ENCODE measurements at places on chromosomes 12 and 14. TPM values are rescaled to one million over a fixed set of nuclear protein-coding genes. Genes with fewer than 3 reads are reported as not detected.

- H3K27ac ChIP-seq, result no peak overlapping the region
- H3K4me3 ChIP-seq, result peak overlapping the region; percentile 76
- peaks cover 18% of the 10 kb centered on the region for H3K4me1 ChIP-seq
- H3K27me3 ChIP-seq, result no peaks in the 10 kb centered on the region
- no peak for DNase-seq
- H3K36me3 ChIP-seq, result no peaks in the 10 kb centered on the region
These were observed 763 bp upstream of the PHETA1 start for GRCh38 chr12:111369496-111370220.

GRCh38 chr14:95193081-95193480 is 35.8 kb upstream of the DICER1 start:
- DNase-seq, result no peak
- peaks cover 5% of the 10 kb centered on the region for H3K36me3 ChIP-seq
- no peak overlapping the region for H3K4me3 ChIP-seq

GRCh38 chr14:93073910-93074769 is 41.6 kb downstream of the ITPK1 start:
- no peaks in the 10 kb centered on the region for H3K27me3 ChIP-seq
- peaks cover 13% of the 10 kb centered on the region for H3K36me3 ChIP-seq
- H3K27ac ChIP-seq, result no peak overlapping the region
- H3K4me3 ChIP-seq, result no peak overlapping the region

DNA sequence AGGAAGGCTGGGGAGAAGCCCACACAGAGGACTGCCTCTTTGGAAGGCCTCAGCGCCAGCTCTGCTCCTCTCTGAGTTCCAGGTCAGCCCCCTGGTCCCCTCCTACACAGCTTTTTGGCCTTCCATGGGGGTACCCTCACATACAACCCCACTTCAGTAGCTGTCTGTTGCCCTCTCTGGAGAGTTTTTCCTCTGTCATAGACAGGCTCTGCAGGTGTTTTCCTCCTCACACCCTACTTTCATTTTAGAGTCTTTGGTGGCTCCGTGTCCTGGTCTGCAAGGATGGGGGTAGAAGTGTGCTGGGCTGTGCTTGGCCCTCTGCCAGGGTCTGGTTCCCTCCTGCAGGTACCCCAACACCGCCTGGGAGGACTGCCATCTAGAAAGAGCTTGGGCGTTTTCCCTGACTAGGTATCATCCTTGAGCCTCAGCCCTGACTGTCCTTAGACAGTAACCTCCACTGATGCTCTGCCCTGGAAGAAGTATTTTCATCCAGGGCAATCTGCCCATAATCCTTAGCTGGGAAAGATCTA is 15.1 kb downstream of the ZDHHC22 start:
- DNase-seq, result no peak
- peaks cover 29% of the 10 kb centered on the region for H3K4me1 ChIP-seq
- H3K36me3 ChIP-seq, result no peaks in the 10 kb centered on the region
- peaks cover 23% of the 10 kb centered on the region for H3K27me3 ChIP-seq

MGST1 gene
- polyA plus RNA-seq, result 160 TPM

PLEKHD1 gene
- polyA plus RNA-seq, result 0.01 TPM

DNA sequence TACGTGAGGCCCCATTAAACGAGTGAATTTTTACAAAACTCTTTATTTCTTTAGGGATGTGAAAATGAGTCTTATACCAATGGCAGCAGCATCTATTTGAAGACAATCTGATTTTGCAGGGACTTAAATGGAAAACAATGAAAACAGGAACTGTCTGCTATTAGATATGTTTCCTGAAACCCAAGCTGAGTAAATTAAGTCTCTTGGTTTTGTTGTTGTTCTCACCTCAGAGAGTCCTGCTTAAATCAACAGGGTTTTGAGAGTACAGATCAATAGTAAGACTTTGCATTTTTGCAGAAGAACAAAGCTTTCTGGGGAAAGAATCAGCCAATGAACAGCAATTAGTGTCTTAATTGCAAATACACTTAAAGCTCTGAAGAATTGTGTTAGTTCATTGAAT is 39.1 kb upstream of the LGR5 start:
- no peak overlapping the region for H3K4me3 ChIP-seq
- H3K36me3 ChIP-seq, result no peaks in the 10 kb centered on the region
- H3K4me1 ChIP-seq, result no peaks in the 10 kb centered on the region

- no peak overlapping the region for H3K27ac ChIP-seq
- no peak for DNase-seq
- no peaks in the 10 kb centered on the region for H3K4me1 ChIP-seq
- H3K27me3 ChIP-seq, result no peaks in the 10 kb centered on the region
- H3K36me3 ChIP-seq, result no peaks in the 10 kb centered on the region
These were observed 48.7 kb upstream of the ABCC9 start for GRCh38 chr12:21989819-21990412.

DNA sequence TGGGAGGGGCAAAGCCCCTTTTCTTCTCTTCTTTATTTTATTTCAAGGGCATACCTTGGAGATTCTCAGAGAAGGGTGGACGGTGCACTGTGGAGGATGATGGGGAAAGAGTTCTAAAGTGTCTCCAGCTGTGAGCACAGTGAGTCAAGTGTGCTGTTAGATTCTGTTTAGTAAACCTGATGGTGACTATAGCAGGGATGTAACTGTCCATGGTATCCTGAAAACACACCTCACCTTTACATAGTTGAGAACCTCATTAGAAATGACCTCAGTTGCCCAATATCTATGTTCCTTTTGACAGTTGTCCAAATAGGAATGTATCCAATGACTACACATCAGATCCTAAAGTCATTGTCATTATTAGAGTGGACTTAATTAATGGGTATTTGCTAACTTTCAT is 38.0 kb downstream of the CNTN1 start:
- no peaks in the 10 kb centered on the region for H3K27me3 ChIP-seq
- peaks cover 4% of the 10 kb centered on the region for H3K4me1 ChIP-seq
- H3K27ac ChIP-seq, result no peak overlapping the region
- DNase-seq, result no peak
- H3K4me3 ChIP-seq, result no peak overlapping the region
- H3K36me3 ChIP-seq, result no peaks in the 10 kb centered on the region

GRCh38 chr14:94059998-94060397 is 21.0 kb downstream of the DDX24 start:
- no peaks in the 10 kb centered on the region for H3K27me3 ChIP-seq
- H3K4me3 ChIP-seq, result no peak overlapping the region
- DNase-seq, result no peak
- H3K27ac ChIP-seq, result no peak overlapping the region
- H3K4me1 ChIP-seq, result peaks cover 16% of the 10 kb centered on the region

GRCh38 chr14:75319021-75319420 is 40.4 kb downstream of the FOS start:
- H3K27me3 ChIP-seq, result peaks cover 4% of the 10 kb centered on the region
- no peak overlapping the region for H3K4me3 ChIP-seq
- no peak for DNase-seq
- H3K4me1 ChIP-seq, result no peaks in the 10 kb centered on the region

AKAP3 gene
- 0.95 TPM for polyA plus RNA-seq

DNA sequence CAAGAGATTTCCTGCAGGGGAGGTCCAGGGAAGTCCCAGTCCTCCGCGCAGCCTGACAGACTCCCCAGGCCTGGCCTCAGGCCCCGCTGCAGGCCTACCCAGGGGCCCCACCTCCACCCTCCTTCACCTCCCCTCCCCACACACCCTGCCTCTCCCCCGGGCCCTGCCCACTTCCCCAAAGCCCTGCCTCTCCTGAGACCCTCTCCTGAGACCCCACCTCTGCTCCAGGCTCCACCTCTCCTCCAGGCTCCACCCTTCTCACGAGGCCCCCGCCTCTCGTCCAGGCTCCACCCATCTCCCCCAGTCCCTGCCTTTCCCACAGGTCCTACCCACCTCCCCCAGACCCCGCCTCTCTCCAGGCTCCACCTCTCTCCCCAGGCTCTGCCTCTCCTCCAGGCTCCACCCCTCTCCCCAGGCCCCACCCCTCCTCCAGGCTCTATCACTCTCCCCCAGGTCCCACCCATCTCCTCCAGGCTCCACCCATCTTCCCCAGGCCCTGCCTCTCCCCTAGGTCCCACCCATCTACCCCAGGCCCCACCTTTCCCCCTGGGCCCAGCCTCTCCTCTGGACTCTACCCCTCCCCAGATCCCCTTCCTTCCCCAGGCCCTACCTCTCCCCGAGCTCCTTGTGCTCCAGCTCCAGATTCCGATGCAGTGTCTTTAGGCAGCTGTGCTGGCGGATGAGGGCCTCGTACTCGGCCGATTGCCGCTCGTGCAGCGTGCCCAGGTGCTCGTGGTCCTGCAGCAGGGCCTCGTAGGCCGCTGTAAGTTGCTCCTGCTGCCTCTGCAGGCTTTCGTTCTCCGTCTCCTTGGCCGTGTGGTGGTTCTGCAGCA is 58.8 kb upstream of the GPR68 start:
- no peak for DNase-seq
- no peaks in the 10 kb centered on the region for H3K27me3 ChIP-seq
- no peaks in the 10 kb centered on the region for H3K4me1 ChIP-seq
- H3K27ac ChIP-seq, result no peak overlapping the region
- no peaks in the 10 kb centered on the region for H3K36me3 ChIP-seq

MANSC4 gene
- polyA plus RNA-seq, result 0.59 TPM

FGF6 gene
- polyA plus RNA-seq, result not detected

DNA sequence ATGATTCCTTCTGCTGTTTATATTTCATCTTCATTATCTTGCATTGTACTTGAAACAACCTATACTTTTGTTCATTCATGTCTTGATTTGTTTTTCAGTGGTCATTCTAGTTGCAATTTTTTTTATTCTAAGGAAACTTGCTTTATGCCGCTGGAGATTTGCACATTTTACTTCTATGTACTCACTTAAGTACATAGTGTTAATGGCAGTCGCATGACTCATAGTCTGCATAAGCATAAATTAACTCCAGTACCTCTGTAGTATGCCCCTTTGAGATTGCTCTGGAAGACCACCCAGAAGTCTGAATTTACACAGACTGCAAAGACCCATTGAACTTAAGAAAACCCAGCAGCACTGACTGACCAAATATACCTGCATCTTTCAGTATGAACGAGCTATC is 77.0 kb downstream of the MSRB3 start:
- no peaks in the 10 kb centered on the region for H3K36me3 ChIP-seq
- peaks cover 2% of the 10 kb centered on the region for H3K4me1 ChIP-seq
- no peak overlapping the region for H3K4me3 ChIP-seq

GRCh38 chr14:28308734-28309133 is 457.9 kb upstream of the FOXG1 start:
- H3K27me3 ChIP-seq, result no peaks in the 10 kb centered on the region
- no peaks in the 10 kb centered on the region for H3K36me3 ChIP-seq
- no peak overlapping the region for H3K27ac ChIP-seq
- H3K4me1 ChIP-seq, result no peaks in the 10 kb centered on the region
- H3K4me3 ChIP-seq, result no peak overlapping the region

SLC25A47 gene
- not detected for polyA plus RNA-seq

DTD2 gene
- 13.1 TPM for polyA plus RNA-seq

DNA sequence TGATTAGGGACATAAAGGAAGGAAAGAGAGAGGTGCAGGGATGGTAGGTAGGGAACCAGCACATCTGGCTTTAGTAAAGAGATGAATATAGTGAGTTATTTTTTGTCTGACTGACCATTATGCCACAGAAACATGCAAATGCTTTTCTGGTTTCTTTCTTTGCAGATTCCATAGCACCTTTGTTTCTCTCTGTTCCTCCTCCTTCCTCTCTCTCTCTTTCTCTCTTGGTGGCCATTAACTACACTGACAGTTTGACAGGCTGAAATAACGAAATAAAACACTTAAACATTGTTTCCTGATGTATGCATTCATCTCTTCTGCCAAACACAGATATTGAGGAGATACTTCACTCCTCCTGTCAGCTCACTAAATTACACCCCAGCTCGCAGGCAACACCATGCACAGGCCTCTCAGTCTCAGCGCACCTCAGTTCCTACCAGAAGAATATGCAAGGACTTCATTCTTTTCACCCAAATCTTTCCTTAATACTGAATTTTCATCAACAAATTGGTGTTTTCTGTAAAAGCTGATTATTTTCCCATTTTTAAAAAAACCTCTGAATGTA is 406.9 kb upstream of the SOX5 start:
- no peak overlapping the region for H3K27ac ChIP-seq
- DNase-seq, result no peak
- H3K27me3 ChIP-seq, result no peaks in the 10 kb centered on the region

HOXC5 gene
- polyA plus RNA-seq, result 0.18 TPM

- DNase-seq, result no peak
- H3K4me3 ChIP-seq, result peak overlapping the region; percentile 53
- peaks cover 7% of the 10 kb centered on the region for H3K4me1 ChIP-seq
- no peaks in the 10 kb centered on the region for H3K27me3 ChIP-seq
- H3K36me3 ChIP-seq, result no peaks in the 10 kb centered on the region
These were observed 22.7 kb upstream of the SRGAP1 start for GRCh38 chr12:63821781-63822251.

GRCh38 chr14:95465936-95466335 is 50.5 kb downstream of the SYNE3 start:
- H3K36me3 ChIP-seq, result no peaks in the 10 kb centered on the region
- no peak for DNase-seq
- peaks cover 6% of the 10 kb centered on the region for H3K27me3 ChIP-seq
- peaks cover 5% of the 10 kb centered on the region for H3K4me1 ChIP-seq
- no peak overlapping the region for H3K27ac ChIP-seq
- no peak overlapping the region for H3K4me3 ChIP-seq

- H3K27ac ChIP-seq, result no peak overlapping the region
- peaks cover 10% of the 10 kb centered on the region for H3K4me1 ChIP-seq
- H3K4me3 ChIP-seq, result no peak overlapping the region
These were observed 47.9 kb downstream of the PPP1R12A start for GRCh38 chr12:79886917-79887519.

DNA sequence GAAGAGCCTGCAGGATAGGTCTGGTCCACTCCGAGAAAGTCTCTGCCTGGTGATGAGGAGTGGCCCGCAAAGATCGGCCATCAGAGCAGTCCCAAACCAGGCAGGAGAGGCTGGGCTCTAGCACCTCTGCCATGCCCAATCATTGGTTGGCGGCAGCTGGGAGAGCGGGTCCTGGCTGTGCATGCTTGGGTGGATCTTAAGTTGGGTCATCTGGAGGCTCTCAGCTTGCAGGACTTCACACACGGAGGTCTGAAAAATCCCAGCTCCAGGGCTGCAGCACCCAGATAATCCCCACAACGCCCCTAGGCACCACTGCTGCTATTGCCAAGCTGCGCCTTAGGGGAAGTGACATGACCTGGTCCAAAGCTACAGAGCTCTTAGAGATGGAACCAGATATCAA is 766.7 kb upstream of the TBX3 start:
- H3K36me3 ChIP-seq, result no peaks in the 10 kb centered on the region
- H3K27ac ChIP-seq, result no peak overlapping the region
- DNase-seq, result no peak
- H3K27me3 ChIP-seq, result peaks cover 15% of the 10 kb centered on the region

KRT3 gene
- 0.36 TPM for polyA plus RNA-seq

SIRT4 gene
- polyA plus RNA-seq, result 1.7 TPM

DNA sequence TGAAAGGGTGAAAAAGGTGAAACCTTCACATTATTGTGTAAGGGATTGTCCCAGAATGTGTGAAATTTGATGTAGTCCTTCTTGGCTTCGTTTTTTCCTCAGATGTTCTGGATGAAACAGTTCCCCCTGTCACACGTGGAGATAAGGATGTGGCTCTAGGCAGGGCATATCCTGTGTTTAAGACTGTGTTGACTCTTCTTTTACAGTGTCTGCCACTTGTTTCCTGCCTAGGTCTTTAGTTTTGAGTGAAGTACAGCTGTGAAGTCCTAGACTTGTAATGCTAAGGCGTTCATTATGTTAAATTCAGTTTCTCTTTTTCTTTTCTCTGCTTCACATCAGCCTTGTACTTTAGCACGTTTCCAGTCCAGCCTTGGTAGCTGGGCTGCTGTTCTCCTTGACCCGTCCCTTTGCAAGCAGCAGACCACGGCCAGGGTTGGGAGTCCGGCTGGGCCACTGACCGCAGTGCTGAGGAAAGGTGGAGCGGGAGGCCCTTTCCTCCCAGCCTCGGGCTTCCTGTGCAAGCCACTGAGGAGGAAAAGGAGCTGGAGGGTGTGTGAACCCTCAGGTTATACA is 59.1 kb downstream of the RASSF3 start:
- no peaks in the 10 kb centered on the region for H3K27me3 ChIP-seq
- no peak for DNase-seq
- H3K4me3 ChIP-seq, result no peak overlapping the region
- peaks cover 25% of the 10 kb centered on the region for H3K4me1 ChIP-seq
- H3K27ac ChIP-seq, result no peak overlapping the region
